Breast epithelium (tissue), 4 donors: ENCODE measurements at places on chromosomes 4 and X. TPM values are rescaled to one million over a fixed set of nuclear protein-coding genes. Genes with fewer than 3 reads are reported as not detected.

DNA sequence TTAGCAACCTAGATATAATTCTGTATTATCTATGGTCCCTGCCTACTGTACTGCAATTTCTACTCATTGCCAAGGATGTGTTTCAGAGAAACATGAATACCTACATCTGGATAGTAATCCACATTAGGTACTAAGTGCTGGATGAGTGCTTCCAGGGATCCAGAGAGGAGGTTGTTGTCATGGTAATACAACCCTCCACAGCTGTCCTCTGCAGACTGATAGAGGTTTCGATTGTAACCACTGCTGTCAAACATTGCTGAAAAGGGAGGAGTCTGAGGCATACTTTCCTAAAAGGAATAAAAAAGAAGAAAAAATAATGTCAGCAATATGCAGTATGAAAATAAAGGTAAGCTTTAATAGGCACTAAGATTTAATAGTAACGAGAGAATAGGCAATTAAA, 12.5 kb downstream of the RASGEF1B start:
- H3K4me3 ChIP-seq: no peak overlapping the region
- no peaks in the 10 kb centered on the region for H3K27me3 ChIP-seq

The NRK gene
- 0.16 TPM for total RNA-seq

DNA sequence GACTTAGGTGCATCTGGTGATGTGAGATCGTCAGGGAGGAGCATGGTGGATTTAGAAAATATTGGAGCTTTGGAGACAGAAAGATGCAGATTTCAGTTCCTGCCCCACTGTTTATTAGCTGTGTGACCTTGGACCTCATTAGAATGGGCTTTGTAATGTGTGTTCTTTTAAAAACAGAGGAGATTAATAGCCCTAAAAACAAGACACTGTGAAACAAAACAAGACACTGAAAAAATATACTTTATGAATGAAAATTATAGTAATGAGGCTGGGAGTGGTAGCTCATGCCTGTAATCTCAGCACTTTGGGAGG, 79.5 kb downstream of the EVC start:
- no peak overlapping the region for H3K4me3 ChIP-seq
- no peak overlapping the region for H3K27ac ChIP-seq
- DNase-seq: no peak
- no peaks in the 10 kb centered on the region for H3K4me1 ChIP-seq

DNA sequence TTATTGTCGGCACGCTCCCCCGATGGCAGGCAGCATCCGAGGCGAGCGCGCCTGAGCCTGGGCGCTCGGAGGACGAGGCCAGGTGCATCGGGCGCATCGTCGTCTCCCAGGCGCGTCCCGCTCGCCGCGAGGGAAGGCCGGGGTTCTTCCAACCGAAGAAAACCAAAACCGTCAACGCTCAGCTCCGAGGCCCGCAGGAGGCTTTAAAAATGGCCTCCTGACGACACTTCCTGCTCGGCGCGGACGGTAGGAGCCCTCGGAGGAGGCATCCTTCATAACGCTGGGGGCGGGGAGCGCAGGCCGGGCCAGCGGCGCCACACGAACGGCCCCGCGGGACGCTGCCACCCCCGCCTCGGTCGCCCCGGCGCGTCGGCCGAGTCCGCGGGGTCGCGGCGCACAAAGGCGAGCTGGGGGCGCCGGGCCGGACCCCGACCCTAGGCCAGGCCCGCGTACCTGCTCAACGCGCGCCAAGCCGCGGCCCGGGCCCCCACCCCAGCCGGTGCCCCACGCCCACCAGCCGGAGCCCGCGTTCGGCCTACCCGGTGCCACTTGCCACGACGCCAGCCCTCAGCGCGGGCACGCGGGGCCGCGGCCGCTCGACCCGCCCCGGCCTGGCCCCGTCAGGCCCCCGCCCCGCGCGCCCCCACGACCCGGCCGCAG, 501 bp downstream of the ZNF518B start:
- H3K4me1 ChIP-seq: no peaks in the 10 kb centered on the region
- H3K4me3 ChIP-seq: peak overlapping the region; percentile 79
- DNase-seq: no peak
- peaks cover 5% of the 10 kb centered on the region for H3K36me3 ChIP-seq
- peaks cover 6% of the 10 kb centered on the region for H3K27me3 ChIP-seq

- H3K27me3 ChIP-seq: no peaks in the 10 kb centered on the region
- H3K4me3 ChIP-seq: no peak overlapping the region
- no peak overlapping the region for H3K27ac ChIP-seq
- DNase-seq: no peak
- no peaks in the 10 kb centered on the region for H3K4me1 ChIP-seq
Observed at GRCh38 chr4:7860600-7861163, 79.0 kb downstream of the AFAP1 start.

- H3K27ac ChIP-seq: no peak overlapping the region
- no peaks in the 10 kb centered on the region for H3K36me3 ChIP-seq
- no peak for DNase-seq
- peak overlapping the region; percentile 14 for H3K4me3 ChIP-seq
- no peaks in the 10 kb centered on the region for H3K27me3 ChIP-seq
Observed at GRCh38 chrX:79161655-79162054, 17.2 kb downstream of the GPR174 start.

DNA sequence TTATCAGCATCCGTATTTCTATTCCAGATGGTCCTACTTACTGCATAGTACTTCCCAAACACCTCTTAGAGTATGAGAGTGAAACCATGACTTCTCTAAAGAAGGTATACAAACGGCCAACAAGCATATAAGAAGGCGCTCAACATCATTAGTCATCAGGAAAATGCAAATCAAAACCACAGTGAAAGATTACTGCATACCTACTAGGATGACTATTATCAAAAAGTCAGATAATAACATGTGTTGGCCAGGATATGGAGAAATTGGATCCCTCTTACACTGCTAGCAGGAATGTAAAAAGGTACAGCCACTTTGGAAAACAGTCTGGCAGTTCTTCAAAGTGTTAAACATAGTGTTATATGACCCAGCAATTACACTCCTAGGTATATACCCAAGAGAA, 215.3 kb upstream of the CXorf66 start:
- no peak overlapping the region for H3K27ac ChIP-seq
- no peaks in the 10 kb centered on the region for H3K4me1 ChIP-seq
- no peak overlapping the region for H3K4me3 ChIP-seq
- H3K27me3 ChIP-seq: no peaks in the 10 kb centered on the region
- H3K36me3 ChIP-seq: no peaks in the 10 kb centered on the region

GRCh38 chr4:41602886-41603498, 65.0 kb downstream of the LIMCH1 start:
- no peak for DNase-seq
- no peak overlapping the region for H3K27ac ChIP-seq
- H3K4me1 ChIP-seq: no peaks in the 10 kb centered on the region
- no peak overlapping the region for H3K4me3 ChIP-seq
- H3K36me3 ChIP-seq: no peaks in the 10 kb centered on the region
- H3K27me3 ChIP-seq: no peaks in the 10 kb centered on the region

The ANOS1 gene
- total RNA-seq: 10.6 TPM

The RPL10 gene
- 8,496 TPM for total RNA-seq

DNA sequence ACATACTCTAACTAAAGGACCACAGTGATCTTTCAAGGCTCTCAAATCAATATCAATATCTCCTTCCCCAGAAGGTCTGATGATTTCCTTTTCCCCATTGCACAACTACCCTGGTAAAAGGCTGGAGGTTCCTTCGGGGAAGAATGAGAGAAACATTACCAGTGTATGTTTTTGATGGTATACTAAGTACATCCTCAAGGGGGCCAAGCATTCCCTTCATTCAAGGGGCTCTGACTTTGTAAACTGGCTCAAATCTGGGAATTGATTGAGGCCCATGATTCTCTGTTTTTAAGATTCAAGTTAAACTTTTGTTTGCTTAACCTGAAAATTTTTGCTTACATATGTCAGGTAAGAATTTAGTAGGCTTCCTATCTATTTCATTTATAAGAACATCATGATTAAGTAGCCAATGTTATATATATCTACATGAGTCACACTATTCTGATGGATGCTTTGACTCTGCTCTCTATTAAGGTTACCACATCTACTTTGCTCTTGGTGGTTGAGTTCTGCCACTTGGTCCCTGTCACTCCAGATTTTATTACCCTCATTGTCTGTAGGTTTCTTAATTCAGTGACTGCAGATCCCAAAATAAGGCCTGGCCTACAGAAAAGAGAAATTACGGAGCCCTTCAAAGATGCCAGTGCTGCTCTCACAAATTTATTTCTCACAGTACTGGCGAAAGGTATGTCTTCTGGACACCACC, 16.4 kb upstream of the GUCY1B1 start:
- no peak for DNase-seq
- H3K4me3 ChIP-seq: no peak overlapping the region
- no peaks in the 10 kb centered on the region for H3K4me1 ChIP-seq
- H3K27me3 ChIP-seq: no peaks in the 10 kb centered on the region
- no peaks in the 10 kb centered on the region for H3K36me3 ChIP-seq

The PHEX gene
- total RNA-seq: 0.16 TPM

- no peak for DNase-seq
- no peaks in the 10 kb centered on the region for H3K4me1 ChIP-seq
- H3K27me3 ChIP-seq: no peaks in the 10 kb centered on the region
- H3K36me3 ChIP-seq: no peaks in the 10 kb centered on the region
- H3K27ac ChIP-seq: no peak overlapping the region
Observed at GRCh38 chr4:182855312-182855711, 61.9 kb downstream of the DCTD start.

DNA sequence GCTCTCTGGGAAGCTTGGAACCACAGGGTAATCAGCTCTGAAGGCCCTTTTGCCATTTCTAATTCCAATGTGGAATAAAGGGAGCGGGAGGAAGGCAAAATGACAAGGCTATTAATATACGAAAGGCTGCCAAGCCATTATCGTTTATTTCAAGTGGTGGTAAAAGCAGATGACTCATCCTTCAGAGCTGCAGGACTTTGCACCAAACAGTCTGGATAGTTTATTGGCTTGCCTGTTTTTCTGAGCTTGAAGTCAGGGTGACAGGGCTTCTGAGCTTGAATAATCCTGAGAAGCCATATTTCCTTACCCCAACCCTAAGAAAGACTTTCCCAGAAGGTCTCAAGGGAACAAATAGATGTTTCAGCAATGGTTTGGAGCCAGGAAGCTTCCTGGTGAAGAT, 7.7 kb upstream of the GABRE start:
- H3K27me3 ChIP-seq: no peaks in the 10 kb centered on the region
- H3K36me3 ChIP-seq: no peaks in the 10 kb centered on the region
- no peak for DNase-seq
- no peak overlapping the region for H3K4me3 ChIP-seq
- H3K4me1 ChIP-seq: no peaks in the 10 kb centered on the region

DNA sequence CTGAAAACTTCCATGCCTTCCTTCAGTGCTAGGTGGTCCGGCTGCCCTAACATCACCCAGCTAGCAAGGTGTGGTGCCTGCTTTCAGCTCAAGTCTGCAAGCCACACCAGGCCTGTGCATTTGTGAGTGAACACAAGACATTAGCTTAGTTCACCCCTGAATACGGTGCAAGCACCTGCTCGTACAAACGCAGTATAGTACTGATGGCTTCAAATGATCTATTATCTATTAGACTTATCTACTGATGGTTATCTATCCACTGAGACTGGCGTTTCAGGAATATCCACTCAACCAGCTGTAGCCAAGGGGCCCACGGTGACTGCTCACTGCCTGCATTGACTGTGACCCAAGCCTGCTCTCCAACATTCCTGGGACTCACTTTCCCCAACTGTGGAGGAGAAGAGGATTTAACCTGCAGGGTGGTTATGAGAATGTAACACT, 155.9 kb downstream of the SHOX start:
- no peaks in the 10 kb centered on the region for H3K36me3 ChIP-seq
- H3K27me3 ChIP-seq: no peaks in the 10 kb centered on the region
- H3K27ac ChIP-seq: no peak overlapping the region
- H3K4me1 ChIP-seq: no peaks in the 10 kb centered on the region
- DNase-seq: no peak

The PRR32 gene
- not detected for total RNA-seq

DNA sequence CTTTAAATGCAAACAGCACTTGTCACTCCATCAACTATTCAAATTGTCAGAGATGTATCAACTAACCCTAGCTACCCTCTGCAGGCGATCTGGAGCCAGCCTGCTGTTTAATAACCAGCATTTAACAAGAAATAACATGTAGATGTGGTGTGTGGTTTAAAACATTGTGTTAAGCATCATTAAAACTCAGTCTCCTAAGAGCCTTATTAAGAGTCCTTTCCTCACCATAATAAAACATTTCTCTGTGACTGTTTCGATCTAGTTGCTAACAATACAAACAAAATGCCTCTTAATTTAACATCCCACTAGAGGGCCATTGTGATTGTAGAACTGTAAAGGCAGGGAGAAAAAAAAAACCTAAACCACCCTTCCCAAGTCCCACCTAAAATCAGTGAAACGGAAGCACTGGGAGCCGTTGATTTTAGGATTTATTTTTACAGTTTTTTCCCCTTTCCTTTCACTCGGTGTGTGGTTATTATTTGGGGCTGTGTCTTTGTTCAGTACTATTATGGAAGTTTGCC, 708.6 kb downstream of the C4orf33 start:
- no peaks in the 10 kb centered on the region for H3K36me3 ChIP-seq
- no peak for DNase-seq
- no peaks in the 10 kb centered on the region for H3K27me3 ChIP-seq

The MANBA gene
- total RNA-seq: 49.8 TPM

The RHOXF2B gene
- not detected for total RNA-seq

- no peak overlapping the region for H3K4me3 ChIP-seq
- H3K27me3 ChIP-seq: no peaks in the 10 kb centered on the region
- no peaks in the 10 kb centered on the region for H3K36me3 ChIP-seq
- H3K4me1 ChIP-seq: no peaks in the 10 kb centered on the region
Observed at GRCh38 chrX:4670606-4671005, 957.2 kb upstream of the PRKX start.

GRCh38 chr4:80210549-80210948, 13.2 kb downstream of the PRDM8 start:
- no peak for DNase-seq
- no peaks in the 10 kb centered on the region for H3K36me3 ChIP-seq
- H3K27me3 ChIP-seq: peaks cover 16% of the 10 kb centered on the region
- H3K4me1 ChIP-seq: no peaks in the 10 kb centered on the region

DNA sequence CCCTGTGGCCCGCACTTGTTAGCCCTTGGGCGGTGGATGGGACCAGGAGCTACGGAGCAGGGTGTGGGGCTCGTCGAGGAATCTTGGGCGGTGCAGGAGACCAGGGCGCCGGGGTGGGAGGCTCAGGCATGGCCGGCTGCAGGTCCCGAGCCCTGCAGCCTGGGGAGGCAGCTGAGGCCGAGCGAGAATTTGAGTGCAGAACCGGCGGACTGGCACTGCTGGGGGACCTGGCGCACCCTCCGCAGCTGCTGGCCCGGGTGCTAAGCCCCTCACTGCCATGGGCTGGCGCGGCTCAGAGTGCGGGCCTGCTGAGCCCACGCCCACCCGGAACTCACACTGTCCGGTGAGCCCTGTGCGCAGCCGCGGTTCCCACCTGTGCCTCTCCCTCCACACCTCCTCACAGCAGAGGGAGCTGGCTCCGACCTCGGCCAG, 73.6 kb upstream of the TLL1 start:
- no peaks in the 10 kb centered on the region for H3K36me3 ChIP-seq
- H3K4me3 ChIP-seq: no peak overlapping the region
- no peak for DNase-seq
- no peaks in the 10 kb centered on the region for H3K4me1 ChIP-seq

DNA sequence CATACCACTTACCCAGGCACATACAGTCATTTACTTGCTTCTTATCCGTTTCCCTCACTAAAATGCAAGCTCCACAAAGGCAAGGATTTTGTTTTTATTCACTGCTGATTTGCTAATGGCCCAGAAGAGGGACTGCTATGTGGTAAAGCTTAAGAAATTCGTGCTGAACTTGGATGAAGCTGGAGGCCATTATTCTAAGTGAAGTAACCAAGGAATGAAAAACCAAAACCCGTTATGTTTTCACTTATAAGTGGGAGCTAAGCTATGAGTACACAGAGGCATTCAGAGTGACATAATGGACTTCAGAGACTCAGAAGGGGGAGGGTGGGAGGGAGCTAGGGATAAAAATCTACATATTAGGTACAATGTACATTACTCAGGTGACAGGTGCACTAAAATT, 47.2 kb downstream of the RAB33B start:
- no peaks in the 10 kb centered on the region for H3K36me3 ChIP-seq
- DNase-seq: no peak
- H3K27me3 ChIP-seq: no peaks in the 10 kb centered on the region
- no peak overlapping the region for H3K27ac ChIP-seq
- H3K4me1 ChIP-seq: no peaks in the 10 kb centered on the region
- H3K4me3 ChIP-seq: no peak overlapping the region
